GM18507 (cell line): ENCODE measurements at places on chromosomes 12 and 14.

- no peak for DNase-seq
These were observed 18.5 kb downstream of the NCOR2 start for GRCh38 chr12:124548854-124549378.

GRCh38 chr12:71158361-71158882 is 623 bp upstream of the TSPAN8 start:
- DNase-seq: no peak

GRCh38 chr12:74241341-74241740 is 296.3 kb upstream of the ATXN7L3B start:
- no peak for DNase-seq

- no peak for DNase-seq
These were observed 110.0 kb upstream of the AMIGO2 start for GRCh38 chr12:47189728-47190127.

- no peak for DNase-seq
These were observed 4.3 kb downstream of the NFE2 start for GRCh38 chr12:54296393-54297099.

DNA sequence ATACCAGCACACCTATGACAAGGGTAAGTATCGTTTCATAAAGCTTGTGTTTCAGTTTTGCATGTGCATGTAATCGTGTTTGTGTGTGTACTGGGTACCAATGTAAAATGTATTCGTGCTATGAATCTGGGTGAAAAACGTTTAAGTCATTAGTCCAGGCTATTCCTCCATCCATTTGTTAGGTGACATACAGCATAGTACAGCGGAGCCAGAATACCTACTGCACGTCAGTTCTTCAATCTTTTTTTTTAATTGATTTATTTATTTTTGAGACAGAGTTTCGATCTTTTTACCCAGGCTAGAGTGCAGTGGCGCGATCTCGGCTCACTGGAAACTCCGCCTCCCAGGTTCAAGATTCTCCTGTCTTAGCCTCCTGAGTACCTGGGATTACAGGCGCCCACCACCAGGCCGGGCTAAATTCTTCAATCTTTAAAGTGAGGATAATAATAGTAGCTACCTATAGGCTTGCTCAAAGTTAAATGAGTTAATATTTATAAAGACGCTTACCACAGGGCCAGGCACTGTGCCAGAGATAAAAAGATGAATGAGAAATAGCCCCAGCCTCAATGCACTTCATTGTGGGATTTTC is 661 bp upstream of the RPS26 start:
- DNase-seq: no peak

DNA sequence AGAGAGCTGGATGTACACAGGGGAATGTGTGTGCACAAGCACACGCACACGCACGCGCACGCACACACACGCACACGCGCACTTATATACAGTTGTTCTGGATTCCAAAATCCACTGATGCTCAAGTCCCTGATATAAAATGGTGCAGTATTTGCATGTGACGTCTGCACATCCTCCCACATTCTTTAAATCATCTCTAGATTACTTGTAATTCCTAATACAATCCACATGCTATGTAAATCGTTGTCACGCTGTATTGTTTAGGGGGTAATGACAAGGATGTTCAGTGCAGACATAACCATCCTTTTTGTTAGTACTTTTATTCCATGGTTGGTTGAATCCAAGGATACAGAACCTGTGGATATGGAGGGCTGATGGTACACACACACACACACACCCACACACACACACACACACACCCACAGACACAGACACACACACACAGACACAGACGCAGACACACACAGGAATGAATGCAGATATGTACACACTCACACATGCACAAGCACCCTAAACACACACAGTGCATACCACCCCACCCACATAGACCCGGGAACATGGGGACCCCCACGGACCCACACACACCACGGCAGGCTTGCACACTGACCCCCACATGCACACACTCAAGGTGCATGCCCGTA is 188.5 kb upstream of the PRMT8 start:
- DNase-seq: no peak
